ENCODE measurements at places on chromosomes 2 and 18.
A peak's percentile ranks its signal among the peaks of the same experiment; 100 is the strongest.

DNA sequence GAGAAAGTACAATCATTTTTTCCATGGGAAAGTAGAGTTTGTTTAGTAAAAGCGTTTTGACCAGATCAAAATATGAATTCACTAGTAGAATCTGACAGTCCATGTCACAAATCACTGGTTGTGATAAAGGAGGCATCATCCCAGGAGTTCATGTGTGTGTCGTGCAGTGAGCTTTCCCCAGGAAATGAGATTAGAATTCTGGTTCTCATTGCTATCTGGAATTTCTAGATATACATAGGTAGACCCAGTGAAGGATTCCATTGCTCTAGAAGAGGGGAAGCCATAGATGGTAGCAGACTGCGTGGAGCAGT is 206.6 kb downstream of the NCK2 start:
- no peak for DNase-seq

DNA sequence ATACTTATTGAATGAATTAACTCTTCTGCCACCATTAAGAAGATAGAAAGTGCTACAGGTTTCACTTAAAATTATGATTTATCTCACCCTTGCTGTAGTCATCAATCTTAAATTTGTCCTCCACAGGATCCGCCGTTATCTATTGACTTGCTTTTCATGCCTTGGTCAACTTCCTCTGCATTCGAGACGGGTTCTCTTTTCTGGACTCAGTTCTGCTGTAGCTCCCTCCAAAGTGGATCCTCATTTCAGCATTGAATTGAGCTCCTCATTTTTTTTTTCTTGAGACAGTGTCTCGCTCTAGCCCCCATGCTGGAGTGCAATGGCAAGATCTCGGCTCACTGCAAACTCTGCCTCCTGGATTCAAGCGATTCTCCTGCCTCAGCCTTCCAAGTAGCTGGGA is 27.6 kb downstream of the INPP5D start:
- DNase-seq, result no peak

DNA sequence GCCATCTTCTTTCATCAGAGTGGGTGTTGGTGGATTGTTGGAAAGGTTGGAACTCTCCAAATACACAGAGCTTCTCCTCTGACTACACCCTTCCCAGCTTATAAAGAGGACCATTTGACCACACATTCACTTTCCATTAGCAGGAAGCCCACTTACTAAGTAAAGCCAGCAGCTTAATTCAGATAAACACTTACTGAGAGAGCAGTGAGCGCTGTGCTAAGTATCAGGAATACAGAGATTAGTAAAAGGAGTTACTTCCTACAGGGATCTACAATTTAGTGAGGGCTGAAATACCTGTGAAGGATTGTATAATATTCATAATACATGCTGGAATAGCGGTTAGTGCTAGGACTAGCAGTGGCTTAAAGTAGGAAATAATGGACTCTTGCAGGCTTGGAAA is 343.0 kb downstream of the NYAP2 start:
- no peak for DNase-seq

DNA sequence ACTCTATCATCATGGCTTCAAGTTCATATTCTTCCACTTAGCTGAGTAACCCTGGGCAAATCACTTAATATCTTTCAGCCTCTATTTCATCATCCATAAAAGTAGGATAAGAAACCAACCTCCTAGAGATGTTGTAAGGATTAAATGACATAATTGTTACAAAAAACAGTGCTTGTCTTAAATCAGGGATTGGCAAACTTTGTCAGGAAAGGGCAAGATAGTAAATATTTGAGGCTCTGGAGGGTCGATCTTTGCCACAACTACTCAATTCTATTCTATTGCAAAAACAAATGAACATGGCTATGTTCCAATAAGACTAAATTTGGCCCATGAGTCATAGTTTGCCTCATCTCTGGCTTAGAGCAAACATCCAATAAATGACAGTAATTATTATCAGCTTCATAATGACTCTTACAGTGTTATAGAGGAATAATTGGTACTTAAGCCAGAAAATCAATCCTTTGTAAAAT is 184.7 kb downstream of the SATB2 start:
- DNase-seq, result no peak

GRCh38 chr2:158497486-158497885 is 40.7 kb downstream of the PKP4 start:
- DNase-seq, result no peak

DNA sequence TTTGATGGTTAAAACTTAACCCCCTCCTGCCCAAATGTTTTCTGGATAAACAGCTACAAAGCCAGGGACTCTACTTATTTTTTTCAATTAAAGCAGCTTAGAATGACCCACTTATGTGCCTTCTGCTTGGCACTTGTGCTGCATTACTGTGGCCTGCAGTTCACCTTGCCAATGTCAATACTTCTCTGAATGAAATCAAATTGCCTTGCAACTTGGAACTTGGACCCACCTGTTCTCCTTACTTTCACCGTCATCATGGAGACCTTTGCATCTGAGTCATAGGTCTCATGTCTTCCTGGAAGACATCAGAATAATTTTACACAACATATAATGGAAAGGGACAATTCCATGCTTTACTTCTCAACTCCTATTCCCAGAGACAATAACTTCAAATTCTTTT is 92.1 kb upstream of the FHL2 start:
- DNase-seq, result no peak

- DNase-seq, result no peak
Measured at GRCh38 chr18:64318547-64318946, 169.7 kb upstream of the LINC00305 start.

- DNase-seq, result no peak
Measured at GRCh38 chr2:65227020-65227455, 593 bp upstream of the ACTR2 start.

GRCh38 chr2:140808820-140809219 is 1322.0 kb downstream of the LRP1B start:
- DNase-seq, result no peak

GRCh38 chr2:176507786-176508185 is 238.5 kb downstream of the MTX2 start:
- no peak for DNase-seq

GRCh38 chr2:156909983-156910382 is 347.5 kb upstream of the GALNT5 start:
- DNase-seq, result no peak

DNA sequence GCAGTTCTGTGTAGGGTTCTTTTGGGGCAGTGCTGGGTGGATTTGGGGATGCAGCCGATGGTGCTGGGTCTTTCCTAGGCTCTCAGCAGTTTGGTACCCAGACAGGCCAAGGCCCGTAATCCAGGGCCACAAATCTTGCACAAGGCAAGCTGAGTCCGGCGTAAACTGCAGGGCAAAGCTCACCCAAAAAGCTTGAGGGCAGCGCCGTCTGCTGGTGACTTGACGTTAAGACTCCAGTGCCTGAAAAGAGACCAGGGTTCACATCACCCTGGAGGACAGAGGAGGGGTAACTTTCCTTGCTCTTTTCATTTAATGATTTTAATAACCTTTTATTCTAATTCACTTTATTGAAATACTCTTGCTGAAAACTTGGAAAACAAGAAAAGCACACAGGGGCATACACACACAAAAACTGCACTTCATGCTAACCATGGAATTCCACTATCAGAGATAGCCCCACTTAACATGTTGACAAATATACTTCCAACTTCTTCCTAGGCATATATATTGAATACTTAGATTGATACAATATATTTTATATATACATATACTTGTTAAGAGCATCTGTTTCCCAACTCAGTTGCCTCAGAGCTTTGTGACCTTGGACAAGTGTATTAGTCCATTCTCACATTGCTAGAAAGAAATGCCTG is 38.9 kb downstream of the CNGA3 start:
- DNase-seq, result peak; percentile 37

DNA sequence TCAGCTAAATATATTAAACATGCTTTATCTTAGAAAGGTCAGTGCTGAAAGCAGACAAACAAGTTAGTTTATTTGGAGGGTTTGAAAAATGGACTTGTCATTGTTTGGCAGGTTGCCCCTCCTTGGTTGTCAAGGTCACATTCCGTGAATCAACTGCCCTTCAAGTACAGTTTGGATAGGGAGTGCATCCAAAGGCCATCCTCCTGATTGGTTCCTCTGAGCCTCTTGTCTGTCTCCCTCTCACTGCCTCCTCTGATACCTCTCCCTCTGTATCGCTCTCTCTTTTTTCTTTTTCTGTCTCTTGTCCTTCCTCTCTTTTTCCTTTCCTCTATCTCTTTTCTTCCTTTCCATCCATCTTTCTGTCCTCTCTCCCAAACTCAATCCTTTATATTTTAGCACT is 5.4 kb downstream of the ITGAV start:
- DNase-seq, result no peak

GRCh38 chr2:72915907-72916742 is 1.2 kb upstream of the EMX1 start:
- no peak for DNase-seq

DNA sequence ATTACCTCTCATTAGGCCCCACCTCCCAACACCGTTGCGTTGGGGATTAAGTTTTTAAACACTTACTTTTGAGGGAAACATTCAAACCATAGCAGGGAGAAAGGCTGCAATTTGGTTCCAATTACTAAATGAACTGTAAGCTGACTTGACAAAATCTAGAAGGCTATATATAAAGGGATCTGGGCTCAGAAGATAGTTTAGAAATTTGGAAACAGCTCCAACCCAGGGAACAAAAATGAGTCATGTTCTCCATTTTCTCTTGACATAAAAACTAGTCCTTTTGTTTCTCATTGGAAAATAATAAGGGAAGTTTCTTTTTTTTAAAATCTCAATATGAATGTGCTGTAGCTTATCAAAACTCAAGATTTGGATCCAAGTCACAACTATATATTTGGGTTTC is 17.5 kb downstream of the MOGAT1 start:
- no peak for DNase-seq

All from stimulated activated CD8-positive, alpha-beta memory T cell treated with anti-CD3 and anti-CD28 coated beads, Interleukin-4, amount 100 ng/mL, for 1 hour (primary cell).